Renal cortical epithelial cell (primary cell): ENCODE measurements at places on chromosomes 4 and X. TPM values are rescaled to one million over a fixed set of nuclear protein-coding genes. Genes with fewer than 3 reads are reported as not detected.

DNA sequence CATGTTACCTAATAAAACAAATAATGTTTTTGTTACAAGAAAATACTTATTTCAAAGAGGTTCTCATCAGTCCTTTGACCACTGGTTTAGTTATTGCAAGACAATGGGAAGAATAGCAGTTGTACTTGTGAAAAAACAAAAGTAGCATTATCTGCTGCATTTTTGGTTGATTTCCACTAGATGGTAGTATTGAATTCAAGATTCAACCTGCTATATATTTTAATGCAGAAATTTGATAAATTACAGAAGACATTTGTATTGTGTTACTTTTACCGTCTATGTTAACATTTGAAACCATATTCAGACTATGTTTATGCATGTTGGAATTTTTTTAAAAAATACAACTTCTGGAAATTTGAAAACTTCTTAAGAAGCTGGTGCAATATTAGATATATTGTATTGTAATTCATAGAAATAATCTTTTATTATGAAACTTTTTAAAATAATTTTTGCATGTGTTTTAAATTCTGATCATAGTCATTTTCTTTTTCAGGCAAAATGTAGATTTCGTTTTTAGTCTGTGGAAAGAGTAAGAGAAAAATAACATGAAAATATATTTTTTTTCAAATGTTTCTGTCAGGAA, 56.4 kb downstream of the SPCS3 start:
- DNase-seq, result peak; percentile 62

- DNase-seq, result peak; percentile 84
Measured at GRCh38 chr4:184417802-184418511, 56.4 kb downstream of the IRF2 start.

GRCh38 chrX:123481913-123482851, 250.7 kb downstream of the THOC2 start:
- DNase-seq, result peak; percentile 31

DNA sequence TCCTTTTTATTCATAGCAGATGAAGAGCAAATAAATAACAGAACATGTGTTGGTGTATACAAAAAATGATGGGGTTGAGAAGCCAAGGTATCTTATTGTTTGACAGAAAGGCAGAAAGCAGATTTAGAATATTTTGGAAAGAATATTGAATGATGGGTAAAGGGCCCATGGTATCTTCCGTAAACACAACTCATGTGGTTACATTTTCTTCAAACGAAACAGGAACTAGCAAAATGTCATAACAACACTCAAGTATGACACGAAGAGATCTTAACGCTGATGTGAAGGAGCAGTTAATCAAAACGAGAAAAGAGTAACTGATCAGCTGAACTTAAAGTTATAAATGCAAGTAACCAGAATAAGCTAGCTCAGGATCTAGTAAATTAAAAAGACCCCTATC, 195.7 kb upstream of the GK2 start:
- no peak for DNase-seq

- no peak for DNase-seq
Measured at GRCh38 chr4:47562297-47562696, 77.2 kb downstream of the ATP10D start.

DNA sequence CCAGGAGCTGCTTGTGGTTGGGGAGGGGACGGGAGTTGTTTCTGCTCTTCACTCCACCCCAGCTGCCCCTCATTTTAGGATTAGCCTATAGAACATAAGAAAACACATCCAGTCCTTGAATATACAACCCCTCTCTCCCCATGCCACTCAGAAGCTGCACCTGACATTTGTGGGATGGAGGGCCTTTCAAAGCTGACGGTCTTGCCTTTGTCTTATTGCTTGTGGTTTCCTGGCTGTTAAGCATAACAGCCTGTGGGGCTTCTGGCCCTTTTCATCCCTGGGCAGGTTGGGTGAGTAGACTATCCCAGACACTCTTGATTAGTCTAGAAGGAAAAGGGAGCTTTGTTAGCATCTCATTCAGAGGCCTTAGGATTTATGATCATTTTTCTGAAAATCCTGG, 407.6 kb upstream of the BOD1L1 start:
- no peak for DNase-seq

DNA sequence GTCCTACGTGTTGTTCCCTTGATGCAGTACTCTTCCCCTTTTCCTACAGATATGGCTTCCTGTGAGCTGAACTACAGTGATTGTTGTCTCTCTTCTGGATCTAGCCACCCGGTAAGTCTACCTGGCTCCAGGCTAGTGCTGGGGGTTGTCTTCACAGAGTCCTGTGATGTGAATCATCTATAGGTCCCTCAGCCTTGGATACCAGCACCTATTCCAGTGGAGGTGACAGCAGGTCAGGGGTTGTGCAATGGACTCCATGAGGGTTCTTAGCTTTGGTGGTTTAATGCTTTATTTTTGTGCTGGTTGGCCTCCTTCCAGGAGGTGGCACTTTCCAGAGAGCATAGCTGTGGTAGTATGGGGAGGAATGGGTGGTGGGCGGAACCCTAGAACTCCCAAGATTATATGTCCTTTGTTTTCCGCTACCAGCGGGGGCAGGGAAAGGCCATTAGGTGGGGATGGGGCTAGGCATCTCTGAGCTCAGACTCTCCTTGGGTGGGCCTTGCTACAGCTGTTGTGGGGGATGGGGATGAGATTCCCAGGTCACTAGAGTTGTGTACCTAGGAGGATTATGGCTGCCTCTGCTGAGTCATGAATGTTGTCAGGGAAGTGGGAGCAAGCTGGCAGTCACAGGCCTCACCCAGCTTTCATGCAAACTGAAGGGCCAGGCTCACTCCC, 121.4 kb upstream of the ANKRD50 start:
- peak; percentile 3 for DNase-seq

- no peak for DNase-seq
Measured at GRCh38 chr4:53545942-53546581, 45.2 kb downstream of the LNX1 start.

Gene OFD1
- 17.5 and 27.3 TPM in 2 replicates for total RNA-seq

Gene HSFX4
- not detected in 2 replicates for total RNA-seq
